ENCODE measurements at places on chromosomes 3 and 15. TPM values are rescaled to one million over a fixed set of nuclear protein-coding genes. Genes with fewer than 3 reads are reported as not detected.

- H3K27ac ChIP-seq, result no peak overlapping the region
- no peaks in the 10 kb centered on the region for H3K27me3 ChIP-seq
- H3K36me3 ChIP-seq, result no peaks in the 10 kb centered on the region
- H3K4me1 ChIP-seq, result no peaks in the 10 kb centered on the region
- no peak overlapping the region for H3K4me3 ChIP-seq
These were observed 201.8 kb downstream of the CNTN6 start for GRCh38 chr3:1294586-1294985.

GRCh38 chr3:104291437-104291851 is 1075.3 kb upstream of the ALCAM start:
- H3K4me1 ChIP-seq, result peaks cover 9% of the 10 kb centered on the region
- H3K27me3 ChIP-seq, result no peaks in the 10 kb centered on the region
- peak overlapping the region; percentile 29 for H3K4me3 ChIP-seq
- no peak overlapping the region for H3K27ac ChIP-seq

DNA sequence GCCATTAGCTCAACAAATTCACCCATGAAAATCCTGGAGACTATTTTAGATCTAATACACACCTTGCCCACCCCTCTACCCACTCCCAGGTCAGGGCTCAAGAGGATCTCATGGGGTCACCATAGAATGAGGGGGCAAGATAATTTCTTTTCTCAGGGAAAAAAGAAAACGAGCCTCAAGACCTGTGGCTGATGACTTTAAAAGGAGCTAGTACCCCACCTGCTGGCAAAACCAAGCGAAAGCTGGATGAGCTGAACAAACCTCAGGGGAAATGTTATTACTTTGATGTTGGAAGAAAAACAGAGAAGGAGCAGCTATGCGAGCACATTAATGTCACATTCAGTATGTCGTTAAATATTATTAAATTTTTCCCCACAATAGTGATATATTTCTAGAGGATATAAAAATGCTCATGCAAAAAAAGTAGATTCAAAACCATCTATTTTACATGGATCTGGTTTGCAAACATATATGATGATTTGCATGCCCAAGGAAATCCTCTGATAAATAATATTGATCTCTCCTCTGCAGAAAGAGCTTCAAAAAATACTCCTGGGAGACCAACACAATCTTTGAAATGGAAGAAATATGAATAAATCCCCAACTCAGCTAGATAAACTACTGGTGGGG is 37.7 kb downstream of the PLD1 start:
- no peaks in the 10 kb centered on the region for H3K27me3 ChIP-seq
- H3K4me1 ChIP-seq, result peaks cover 81% of the 10 kb centered on the region
- no peak overlapping the region for H3K4me3 ChIP-seq
- no peak overlapping the region for H3K27ac ChIP-seq

- H3K36me3 ChIP-seq, result no peaks in the 10 kb centered on the region
- no peaks in the 10 kb centered on the region for H3K27me3 ChIP-seq
- DNase-seq, result peak; percentile 64
- H3K4me1 ChIP-seq, result no peaks in the 10 kb centered on the region
- no peak overlapping the region for H3K27ac ChIP-seq
These were observed 25.3 kb downstream of the EXOG start for GRCh38 chr3:38521391-38521987.

DNA sequence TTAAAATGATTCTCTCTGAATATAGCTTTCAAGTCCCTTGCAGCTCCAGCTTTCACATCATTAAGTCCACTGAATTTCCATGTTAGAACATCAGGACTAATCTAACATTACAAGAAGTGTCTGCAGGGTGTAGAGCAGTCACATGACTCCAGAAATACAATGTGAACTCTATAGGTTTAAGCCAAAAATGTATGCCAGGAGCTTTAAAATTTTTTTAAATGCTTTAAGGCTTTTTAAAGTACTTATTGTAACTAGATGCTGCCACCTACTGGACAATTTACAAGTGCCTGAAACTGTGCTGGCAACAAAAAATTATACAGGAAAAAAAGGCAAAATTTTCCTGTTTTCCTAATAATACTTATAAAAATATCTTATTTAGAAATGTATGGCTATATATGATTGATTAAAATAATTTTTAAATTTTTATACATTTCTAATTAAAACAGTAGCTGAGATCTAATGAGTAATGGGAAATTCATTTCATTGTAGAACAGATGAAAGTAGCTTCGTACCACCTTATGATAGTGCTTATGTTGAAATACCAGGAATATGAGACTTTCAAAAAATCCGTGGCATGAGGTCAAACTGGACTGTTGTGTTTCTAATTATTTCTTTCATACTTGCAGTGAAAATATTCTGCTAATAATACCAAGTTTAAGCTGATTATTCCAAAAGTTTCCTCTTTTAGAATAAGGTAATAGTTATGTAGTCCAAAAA is 25.7 kb downstream of the FSIP1 start:
- H3K36me3 ChIP-seq, result no peaks in the 10 kb centered on the region
- H3K4me3 ChIP-seq, result no peak overlapping the region
- no peaks in the 10 kb centered on the region for H3K4me1 ChIP-seq
- H3K27ac ChIP-seq, result no peak overlapping the region
- H3K27me3 ChIP-seq, result no peaks in the 10 kb centered on the region
- DNase-seq, result peak; percentile 17

Gene DNASE1L3
- not detected for total RNA-seq

Gene ALDH1L1
- 11.2 TPM for total RNA-seq
